ENCODE measurements at places on chromosomes 7 and 10.
A peak's percentile ranks its signal among the peaks of the same experiment; 100 is the strongest.

DNA sequence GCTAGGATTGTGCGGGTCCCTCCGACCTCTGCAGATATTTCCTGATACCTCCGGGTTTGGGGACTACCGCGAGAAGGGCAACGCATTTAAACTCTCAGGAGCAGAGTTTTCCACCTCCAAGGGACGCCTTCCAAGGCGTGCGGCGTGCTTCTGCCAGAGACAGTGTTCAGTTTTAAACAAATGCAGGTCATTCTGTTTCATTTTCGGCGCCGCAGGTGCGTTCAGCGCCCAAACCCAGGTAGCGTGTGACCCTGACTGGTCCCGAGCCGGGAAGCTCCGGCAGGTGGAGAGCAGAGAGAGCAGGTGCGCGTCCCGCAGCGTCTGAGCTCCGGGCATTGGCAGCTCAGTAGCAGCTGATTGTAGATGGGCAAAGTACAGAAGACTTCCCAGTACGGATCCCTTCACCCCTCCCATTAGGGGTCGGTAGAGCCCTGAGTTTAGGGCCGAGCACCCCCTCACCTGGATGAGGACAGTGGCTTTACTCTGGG lies 1.4 kb upstream of the CYP26A1 start:
- DNase-seq, result no peak

DNA sequence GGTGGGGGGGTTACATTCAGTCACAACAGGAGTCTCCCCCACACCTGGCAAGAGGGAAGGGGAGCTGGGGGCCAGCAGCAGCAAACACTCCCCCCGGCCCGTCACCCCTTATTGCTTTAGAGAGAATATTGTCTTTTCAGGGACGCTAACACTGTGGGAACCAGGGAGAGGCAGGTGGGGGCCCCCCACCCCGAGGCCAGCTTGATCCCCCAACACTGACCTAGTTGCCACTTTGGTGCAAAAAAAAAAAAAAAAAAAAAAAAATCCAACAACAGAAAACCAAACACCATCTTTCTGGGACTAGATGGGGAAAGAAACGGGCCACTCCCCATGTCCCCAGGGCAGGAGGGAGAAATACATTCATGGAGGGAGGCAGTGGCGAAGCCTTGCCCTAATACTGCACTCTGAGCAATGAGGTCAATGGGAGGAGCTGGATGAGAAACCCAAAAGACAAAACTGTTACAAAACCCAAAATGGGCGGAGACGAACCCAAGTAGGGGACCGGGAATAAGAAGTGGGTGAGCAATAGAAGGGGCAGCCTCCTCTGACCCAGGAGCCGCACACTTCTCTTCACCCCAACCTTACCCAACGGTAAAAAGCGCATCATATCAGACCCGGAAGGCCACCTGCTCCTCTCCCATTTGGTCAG lies 6.5 kb downstream of the GNB2 start:
- DNase-seq, result no peak

GRCh38 chr7:116265881-116266280 lies 55.5 kb downstream of the TES start:
- DNase-seq, result no peak

- no peak for DNase-seq
These were observed 10.2 kb upstream of the YWHAG start for GRCh38 chr7:76369018-76369417.

DNA sequence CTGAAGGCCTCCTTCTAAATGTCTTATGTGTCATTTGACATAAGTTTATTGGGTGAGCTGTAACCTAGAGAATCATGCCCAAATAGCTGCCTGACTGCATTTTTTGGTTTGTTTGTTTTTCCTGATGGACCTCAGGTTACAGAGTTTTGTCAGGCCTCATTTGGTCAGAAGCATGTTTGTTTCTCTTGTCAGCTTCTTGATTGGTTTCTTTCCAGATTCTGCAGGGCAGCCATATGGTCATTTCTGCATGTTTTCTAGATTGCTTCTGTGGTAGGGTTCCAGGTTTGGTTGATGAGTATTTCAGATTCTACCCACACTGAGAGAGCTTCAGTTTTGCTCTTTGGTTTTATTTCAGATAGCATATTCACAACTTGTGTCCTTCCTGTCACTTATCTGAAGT lies 28.0 kb downstream of the GLCCI1 start:
- DNase-seq, result no peak

- peak; percentile 40 for DNase-seq
These were observed 125.5 kb downstream of the LRRC4 start for GRCh38 chr7:127905491-127906330.

- DNase-seq, result no peak
These were observed 153.3 kb downstream of the UBE2H start for GRCh38 chr7:129799350-129799955.

GRCh38 chr10:4151466-4151865 lies 366.5 kb upstream of the KLF6 start:
- DNase-seq, result no peak

DNA sequence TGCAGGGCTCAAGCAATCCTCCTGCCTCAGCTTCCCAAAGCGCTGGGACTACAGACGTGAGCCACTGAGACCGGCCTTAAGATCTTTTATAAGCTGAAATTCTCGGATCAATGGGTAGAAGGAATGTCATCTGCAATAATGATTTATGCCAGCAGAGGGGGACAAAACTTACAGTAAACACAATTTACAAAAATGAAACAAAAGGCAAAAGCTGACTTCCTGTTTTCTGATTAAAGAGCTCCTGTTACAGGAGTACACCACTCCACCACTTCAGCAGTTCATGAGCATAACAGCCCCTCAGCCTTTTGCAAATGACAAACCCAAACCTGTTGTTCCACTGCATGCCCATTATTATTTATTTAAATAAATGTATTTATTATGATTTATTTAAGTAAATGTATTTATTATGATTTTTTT lies 88.5 kb upstream of the ATP6V0A4 start:
- DNase-seq, result peak; percentile 32

- DNase-seq, result no peak
These were observed 171.6 kb downstream of the LRRN3 start for GRCh38 chr7:111262293-111263116.

DNA sequence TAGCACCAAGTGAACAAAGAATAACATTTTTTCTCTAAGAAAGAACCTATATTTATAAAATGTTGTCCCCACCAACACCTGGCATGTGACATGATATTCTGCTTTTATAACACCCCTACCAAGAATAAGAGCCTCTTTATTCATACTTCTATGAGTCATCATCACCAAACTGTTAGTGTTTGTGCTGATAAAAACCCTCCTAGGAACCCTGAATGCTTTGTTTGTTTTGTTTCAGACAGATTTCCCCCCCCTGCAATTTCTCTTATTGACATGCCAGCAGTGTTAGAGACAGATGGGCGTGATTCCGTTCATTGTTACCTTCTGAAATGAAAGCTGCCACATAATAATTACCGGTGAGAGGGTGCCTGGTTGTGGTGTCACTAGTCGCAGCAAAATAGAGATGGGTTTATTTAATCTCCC lies 651.1 kb downstream of the SORCS1 start:
- DNase-seq, result no peak

GRCh38 chr7:47088329-47089067 lies 493.4 kb downstream of the TNS3 start:
- DNase-seq, result peak; percentile 30

- DNase-seq, result no peak
These were observed 267.9 kb downstream of the MAGI2 start for GRCh38 chr7:79185605-79186004.

DNA sequence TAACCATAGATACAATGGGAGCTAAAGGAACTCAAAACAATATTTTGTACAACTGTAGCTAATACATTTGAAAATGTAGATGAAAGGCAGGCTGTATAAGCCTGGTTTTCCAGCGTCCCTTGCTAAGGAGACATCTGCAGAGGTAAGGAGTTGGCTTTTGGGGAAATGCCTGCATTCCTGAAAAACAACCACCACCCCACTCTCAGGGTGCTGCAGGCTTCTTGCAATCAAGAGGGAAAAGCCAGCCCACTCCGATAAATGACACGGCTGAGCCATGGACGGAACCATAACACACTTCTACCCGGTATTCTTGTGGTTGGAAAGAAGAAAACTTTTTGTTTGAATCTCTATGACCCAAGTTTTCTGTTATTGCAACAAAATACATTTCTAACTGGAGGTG lies 200.3 kb downstream of the TEX36 start:
- no peak for DNase-seq

DNA sequence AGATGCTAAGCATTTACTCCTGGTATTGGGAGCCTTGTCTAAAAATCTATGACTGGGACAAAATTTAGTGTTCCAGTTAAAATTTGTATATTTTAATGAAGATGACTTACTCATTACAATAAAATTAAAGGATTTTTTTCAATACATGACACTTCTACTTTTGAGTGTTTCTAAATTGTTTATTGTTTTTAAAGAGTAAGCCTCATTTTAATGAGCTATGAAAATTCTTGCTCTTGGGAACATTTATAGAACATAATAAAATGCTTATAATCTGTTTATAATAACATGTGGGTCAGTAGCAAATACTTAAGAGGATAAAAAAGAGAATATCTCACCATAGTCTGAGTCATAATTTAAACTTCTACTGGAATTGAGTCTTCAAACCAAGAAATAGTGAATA lies 149.5 kb downstream of the PLCE1 start:
- no peak for DNase-seq

- DNase-seq, result no peak
These were observed 215.3 kb downstream of the KIF20B start for GRCh38 chr10:89916468-89917215.

DNA sequence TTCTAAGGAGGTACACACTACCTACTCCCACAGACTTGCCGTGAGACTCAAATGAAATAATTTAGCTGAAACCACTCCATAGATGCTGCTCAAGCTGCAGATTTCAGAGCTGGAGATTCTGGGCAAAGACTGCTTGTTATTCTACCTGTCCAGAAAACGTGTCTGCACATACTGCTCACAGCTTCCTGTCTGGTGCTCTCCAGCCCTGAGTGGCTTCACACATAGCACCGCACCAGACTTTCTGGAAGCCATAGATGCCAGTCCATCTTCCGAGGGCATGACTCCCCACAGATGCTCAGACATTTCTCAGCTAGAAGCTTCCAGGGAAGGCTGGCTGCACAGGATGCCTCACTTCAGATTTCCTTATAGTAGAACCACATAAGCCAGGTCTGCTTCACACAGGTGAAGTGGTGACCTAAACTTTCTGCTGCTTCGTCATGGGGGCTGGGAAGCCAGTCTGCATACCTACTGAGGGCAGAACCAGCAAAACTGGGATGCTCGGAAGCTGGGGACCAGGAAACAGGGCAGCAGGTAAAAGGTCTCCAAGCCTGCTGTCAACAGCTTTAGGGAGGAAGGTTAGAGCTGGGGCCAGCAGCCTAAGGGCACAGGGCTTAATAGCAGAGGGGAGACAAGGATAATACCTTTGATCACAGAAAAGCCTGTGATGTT lies 18.2 kb downstream of the CCDC6 start:
- no peak for DNase-seq

DNA sequence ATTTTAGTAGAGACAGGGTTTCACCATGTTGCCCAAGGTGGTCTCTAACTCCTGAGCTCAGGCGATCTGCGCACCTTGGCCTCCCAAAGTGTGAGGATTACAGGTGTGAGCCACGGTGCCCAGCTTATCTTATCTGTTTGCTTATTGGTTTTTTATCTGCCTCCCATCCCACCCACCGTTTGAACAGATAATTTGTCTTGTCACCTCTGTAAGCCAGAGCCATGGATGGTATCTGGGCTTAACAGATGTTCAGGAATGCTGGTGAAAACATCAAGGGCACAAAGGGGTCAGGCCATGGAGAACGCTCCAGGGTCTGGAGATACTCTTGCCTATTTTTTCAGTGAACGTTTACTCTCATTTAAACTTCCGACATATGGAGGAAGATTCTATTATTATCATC lies 12.0 kb upstream of the NDST2 start:
- no peak for DNase-seq

DNA sequence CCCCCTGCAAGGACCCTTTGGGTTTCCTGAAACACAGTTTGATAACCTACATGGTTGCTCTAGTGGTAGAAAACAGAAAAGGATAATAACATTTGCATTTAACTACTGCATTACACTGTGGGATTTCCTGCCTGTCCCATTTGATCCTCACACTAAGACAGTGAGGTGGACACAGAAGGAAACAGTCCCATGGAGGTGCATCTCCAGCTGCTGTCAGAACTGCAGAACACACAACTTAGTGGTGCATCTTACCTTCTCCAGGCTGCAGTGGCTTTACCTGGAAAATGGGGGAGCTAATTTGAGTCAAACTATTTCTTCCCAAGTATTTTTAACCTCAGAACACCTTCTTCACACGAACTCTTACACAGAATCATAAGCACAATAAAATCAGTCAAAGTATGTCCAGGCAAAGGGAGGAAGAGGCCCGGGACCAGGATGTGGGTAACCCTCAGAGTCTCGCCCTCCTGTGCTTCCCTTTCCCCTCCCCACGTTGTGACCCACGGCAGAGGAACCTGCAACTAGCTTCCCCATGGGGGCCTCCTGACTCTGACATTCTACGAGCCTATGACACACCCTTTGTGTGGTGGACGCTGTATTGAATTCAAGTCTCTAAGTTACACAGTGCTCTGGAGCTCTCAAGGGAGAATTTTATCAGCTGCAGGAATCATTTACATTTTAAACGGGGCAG lies 33.7 kb downstream of the SCRN1 start:
- DNase-seq, result peak; percentile 26

GRCh38 chr7:64992971-64993370 lies 2.1 kb upstream of the ZNF117 start:
- no peak for DNase-seq

GRCh38 chr7:47578579-47579270 lies 3.2 kb downstream of the TNS3 start:
- no peak for DNase-seq

DNA sequence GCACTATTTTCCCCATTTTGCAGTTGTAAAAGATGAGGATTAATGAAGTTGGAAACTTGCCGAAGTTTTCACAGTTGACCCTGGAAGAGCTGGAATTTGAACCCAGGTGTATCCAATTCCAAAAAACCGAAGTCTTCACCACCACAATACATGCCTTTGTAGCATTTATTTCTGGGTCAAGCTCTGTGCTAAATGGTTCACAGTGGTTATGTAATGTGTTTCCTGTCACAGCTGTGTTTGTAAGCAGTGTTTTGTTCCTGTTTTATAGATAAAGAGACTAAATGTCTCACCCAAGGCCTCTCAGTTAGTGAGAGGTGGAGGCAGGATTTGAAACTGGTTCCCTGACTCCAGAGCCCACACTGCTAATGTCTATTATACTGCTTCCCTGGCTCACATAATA lies 17.6 kb downstream of the SFTPA2 start:
- DNase-seq, result no peak

- no peak for DNase-seq
These were observed 694 bp upstream of the FAS start for GRCh38 chr10:88989824-88990383.

DNA sequence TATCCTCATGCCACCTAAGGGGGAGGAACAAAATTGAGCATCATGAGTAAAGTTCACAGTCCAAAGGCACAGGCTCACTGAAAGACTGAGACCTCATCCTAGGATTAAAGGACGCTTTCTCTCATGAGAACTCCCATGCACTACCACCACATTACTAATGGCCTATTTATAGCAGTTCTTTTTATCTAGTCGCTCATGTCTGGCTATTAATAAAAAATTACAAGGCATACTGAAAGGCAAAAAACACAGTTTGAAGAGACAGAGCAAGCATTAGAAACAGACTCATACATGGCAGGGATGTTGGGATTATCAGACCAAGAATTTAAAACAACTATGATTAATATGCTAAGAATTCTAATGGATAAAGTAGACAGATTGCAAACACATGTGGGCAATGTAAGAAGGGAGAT lies 46.0 kb upstream of the CDK13 start:
- no peak for DNase-seq
